Activated naive CD8-positive, alpha-beta T cell treated with anti-CD3 and anti-CD28 coated beads, Interleukin-2, amount 10 ng/mL, durations not matched to agents 7 days and 5 days (primary cell): ENCODE measurements at places on chromosomes 2 and 18.

DNA sequence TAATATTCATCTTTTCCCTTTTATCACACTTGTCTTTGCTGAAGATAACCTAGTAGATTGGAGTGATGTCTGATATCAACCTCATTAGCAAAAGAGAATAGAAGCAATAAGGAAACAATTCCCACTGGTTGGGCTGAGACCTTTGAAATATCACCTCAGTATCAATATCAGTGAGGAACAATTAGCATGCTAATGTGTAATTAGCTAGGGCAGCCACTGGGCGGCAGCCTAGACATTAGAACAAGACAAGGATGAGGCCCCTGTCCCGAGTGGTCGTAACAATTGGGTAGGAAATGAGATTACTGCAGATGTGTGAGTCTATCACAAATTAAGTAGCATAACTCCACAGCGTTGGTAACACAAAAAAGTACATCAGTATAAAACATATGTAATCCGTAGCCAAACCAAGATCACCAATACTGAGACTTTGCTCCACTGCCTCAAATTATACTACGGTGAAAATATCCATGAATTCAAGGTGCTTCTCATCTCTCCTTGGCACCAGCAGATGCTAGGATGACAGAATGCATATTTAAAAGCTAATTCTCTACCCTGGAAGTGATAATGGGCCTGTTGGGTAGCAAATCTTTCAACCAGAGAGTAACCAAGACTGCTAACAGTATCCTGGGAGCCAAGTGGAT lies 99.1 kb downstream of the ALPK2 start:
- DNase-seq: peak; percentile 69

- DNase-seq: no peak
Observed at GRCh38 chr2:99470957-99471356, 18.9 kb downstream of the REV1 start.

DNA sequence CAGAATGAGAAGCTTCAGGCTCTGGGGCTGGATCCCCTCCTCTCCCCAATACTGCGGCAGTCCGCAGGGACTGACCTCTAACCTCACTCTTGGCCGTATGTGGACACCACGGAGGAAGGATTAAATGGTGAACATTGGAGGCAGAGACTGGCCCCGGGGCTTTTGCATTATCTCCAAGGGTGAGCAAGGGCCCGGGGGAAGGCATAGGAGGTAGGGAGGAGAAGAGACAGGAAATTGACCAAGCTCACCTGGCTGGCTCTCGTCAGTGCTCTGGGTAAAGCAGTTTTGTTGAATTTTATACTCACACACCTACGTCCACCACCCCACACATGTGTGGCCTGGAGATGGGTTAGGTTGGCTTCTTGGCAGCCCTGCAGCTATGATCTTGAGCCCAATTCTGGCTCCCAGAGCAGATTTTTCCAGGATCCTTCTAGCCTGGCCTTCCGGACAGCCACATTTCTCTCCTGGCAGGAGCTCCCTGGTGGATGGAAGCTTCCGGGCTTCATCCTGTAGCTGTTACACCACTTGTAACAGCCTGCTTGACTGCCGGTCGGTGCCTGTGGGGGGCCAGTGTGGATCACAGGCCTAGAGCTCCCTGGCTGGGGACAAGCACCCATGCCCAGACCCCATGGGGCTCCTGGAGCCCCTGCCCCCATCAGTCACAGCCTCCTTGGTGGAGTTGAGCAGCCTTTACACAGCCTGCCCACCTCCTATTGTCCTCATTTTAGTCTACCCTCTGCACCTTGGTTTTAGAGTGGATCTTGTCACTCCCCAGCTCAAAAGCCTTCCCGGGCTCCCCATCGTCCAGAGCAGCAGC lies 7.6 kb downstream of the ITM2C start:
- no peak for DNase-seq

DNA sequence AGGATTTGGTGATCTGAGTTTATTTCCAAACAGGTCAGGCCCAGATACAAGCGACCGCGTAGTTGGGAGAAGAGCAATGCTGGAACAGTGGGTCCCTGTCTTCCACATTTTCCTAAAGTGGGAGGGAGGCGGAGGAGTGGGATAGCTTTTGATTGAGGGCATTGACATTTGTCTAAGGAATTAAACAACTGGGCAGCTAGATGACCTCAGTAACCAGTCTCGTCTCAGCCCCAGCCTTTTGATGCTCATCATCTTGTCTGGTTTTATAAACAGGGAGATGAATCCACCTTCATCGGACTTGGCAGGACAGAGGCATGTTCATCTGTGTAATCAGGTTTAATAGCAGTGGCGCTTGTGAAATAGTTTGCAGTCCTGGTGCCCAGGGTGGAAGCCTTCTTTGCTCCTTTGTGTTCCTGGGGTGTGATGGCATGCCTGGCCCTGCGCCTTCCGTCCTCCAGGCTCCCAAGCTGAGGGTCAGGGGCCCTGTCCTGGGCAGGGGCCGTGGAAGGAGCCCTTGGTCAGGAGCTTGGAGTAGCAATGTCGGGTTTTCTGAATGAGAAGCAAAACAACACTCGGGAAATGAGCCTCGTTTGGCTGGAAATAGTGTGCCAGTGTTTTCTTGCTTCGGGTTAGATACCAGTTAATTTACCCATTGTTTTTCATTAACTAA lies 193.8 kb downstream of the FAM210A start:
- no peak for DNase-seq

GRCh38 chr2:195929531-195929930 lies 139.1 kb downstream of the DNAH7 start:
- no peak for DNase-seq

GRCh38 chr2:7012141-7012764 lies 95.0 kb downstream of the RNF144A start:
- DNase-seq: no peak

DNA sequence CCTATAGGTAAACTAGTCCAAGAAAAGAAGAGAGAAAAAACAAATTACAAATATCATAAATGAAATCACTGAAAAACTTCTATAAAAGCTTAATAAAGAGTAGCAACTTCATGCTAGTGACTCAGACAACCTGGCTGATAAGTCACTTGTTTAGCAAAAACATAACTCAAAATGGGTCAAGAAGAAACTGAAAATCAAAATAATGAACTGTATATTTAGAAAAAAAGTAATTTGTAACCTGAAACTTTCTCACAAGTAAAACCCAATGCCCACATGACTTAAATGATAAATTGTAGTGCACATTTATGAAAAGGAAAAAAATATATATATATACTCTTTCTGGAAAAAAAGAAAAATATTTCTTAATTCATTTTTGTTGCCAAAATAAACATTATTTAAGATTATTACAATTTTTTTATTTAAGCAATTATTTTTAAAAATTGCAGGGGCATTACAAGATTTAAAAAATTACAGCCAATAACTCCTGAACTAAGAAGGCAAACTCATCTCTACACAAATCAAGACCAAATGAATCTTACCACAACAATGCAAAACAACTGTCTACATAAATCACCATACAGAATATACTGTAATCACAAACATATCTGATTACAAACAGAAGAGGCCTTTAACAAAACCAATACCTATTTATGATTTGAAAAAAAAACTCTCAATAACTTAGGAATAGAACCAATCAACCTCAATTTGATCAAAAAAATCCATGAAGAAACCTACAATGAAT lies 406.3 kb downstream of the CDH7 start:
- no peak for DNase-seq

- DNase-seq: no peak
Observed at GRCh38 chr2:164688896-164689419, 67.7 kb upstream of the GRB14 start.

DNA sequence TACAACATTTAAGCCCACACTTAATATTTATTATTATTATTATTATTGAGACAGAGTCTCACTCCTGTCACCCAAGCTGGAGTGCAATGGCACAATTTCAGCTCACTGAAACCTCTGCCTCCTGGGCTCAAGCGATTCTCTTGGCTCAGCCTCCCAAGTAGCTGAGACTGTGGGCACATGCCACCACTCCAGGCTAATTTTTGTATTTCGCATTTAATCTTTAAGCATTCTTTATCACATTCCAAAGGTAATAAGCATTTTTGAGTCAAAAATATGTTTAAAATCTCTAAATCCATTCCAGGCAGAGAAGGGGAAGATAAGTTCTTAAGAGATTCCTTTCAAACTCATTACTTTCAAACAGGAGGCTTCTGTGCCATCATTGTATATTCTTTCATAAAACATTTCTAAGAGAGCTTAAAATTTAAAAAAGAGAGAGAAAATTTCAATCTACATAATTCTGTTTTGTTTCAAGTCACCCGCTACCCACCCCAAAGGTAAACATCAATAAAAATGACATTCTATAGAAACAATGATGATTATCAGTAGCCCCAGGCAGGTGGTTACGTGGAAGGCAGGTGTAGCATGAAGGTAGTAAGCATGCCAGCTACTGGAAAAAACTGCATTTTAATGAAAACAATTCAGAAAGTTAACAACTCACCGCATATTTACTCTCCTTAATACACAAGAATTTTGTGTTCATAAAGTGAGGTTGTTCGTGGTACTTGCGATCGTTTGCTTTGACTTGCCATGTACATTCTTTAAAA lies 84.4 kb upstream of the NARS1 start:
- no peak for DNase-seq

DNA sequence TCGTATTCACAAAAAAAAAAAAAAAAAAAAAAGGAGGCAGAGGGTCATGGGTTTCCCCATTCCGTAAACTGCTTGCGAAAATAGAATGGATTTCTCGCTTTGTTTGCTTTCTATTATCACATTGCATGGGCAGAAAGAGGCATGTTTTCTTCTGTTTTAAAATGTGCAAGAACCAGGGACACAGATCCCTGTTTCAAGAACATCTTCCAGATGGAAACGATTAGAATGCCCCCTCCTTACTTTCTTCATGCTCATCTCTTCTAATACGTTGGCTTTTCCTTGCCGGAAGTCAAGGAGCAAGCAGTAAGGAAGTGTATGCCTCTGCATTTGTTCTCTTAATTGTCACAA lies 51.0 kb upstream of the ZNF516 start:
- DNase-seq: no peak

GRCh38 chr2:128493880-128494279 lies 175.2 kb upstream of the HS6ST1 start:
- no peak for DNase-seq

GRCh38 chr2:50752237-50752636 lies 279.7 kb downstream of the NRXN1 start:
- DNase-seq: no peak

- DNase-seq: no peak
Observed at GRCh38 chr2:187174582-187174981, 273.5 kb downstream of the CALCRL start.

DNA sequence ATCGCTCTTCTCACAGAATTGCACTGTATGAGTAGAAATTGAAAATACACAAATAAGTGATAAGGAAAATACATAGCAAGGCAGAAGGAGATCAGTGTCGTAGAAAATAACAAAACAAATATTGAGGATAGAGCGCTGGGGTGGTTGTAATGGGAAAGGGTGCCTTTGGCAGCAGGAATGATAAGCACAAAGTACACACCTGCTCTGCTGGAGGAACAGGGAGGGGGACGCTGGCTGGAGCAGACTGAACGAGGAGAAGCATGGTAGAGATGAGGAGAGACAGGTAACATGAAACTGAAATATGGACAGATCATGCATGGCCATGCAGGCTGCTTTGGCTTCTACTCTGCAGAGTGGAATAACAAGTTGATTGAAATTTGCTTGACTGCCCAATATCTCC lies 181.2 kb upstream of the FSHR start:
- no peak for DNase-seq

- DNase-seq: no peak
Observed at GRCh38 chr2:105526000-105526925, 127.4 kb upstream of the FHL2 start.

DNA sequence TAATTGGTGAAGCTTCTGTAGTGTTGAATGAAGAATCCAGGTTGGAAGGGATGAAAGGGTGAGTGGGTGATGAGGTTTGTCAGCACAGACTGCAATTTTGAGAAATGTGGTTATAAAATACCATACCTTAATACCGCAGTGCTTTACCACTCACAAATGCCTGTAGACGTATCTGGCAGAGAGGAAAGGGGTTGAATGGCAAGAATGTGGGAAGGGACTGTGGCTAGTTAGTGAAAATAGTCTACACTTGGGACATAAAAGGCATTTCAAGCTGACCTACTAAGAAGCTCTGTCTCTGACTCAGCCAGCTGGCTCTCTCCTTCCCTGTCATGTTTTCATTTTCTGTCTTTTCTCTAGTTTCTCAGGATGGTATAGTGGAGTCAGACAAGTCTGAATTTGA lies 25.1 kb downstream of the CDK15 start:
- DNase-seq: no peak

DNA sequence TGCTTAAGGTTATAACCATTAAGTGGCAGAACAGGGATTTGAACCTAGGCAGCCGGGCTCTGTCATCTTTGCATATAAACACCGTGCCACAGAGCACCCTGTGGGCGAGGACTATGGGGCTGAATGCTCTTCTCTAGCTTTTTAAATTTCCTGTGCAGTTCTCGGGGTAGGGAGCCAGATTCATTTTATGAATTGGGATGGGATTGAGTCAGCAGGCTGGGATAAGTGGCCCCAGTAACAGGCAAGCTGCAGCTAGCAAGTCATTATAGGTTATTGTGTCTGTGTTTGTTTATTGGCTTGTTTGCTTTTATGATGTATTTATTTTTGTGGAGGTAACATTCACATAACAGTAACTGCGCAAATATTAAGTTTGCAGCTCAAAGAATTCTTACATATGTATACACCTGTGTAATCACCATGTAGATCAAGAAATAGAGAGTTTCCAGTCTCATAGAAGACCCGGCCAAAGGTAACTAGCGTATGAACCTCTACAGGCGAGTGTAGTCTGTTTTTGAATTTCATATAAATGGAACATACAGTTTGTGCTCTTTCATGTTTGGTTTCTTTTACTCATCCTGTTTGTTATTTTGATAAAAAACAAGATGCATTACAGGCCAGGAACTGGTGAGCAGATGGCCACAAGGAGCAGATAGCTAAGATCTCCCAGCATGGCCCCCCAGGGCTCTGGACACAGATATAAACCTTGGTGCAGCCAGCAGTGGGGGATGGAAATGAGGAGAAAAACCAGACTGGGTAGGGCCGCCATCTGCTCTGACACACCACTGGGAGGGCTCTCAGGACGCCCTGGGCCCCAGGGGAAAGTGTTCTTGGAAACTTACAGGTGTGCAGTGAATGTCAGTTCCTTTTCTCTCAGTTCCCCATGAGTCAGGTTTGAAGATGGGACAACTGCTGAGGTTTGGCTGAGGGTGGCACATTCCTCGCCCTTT lies 49.2 kb upstream of the GPR155 start:
- DNase-seq: no peak

- no peak for DNase-seq
Observed at GRCh38 chr2:58974426-58974825, 733.3 kb upstream of the FANCL start.

GRCh38 chr2:30503007-30503694 lies 56.1 kb downstream of the LCLAT1 start:
- no peak for DNase-seq

- peak; percentile 36 for DNase-seq
Observed at GRCh38 chr2:181312515-181312927, 144.7 kb upstream of the ITGA4 start.

DNA sequence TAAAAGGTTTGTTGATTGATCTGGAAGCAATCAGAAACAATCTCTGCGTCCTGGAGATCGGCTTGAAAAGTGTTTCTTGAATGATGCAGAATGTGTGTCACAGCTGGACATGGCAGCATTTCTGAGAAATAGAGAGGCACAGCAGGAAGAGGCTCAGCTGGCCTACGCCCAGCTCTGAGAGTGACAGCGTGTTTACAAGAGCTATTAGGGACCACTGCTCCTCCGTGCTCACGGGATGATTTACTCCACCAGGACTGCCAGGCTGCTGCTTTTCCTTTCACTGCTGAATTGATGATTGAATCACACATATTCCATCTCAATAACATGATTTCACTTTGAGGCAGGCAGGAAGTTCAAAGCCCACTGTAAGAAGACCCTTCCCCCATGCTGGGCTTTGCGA lies 62.8 kb downstream of the GALNT14 start:
- DNase-seq: no peak
